ENCODE measurements at places on chromosomes 12 and 14.

DNA sequence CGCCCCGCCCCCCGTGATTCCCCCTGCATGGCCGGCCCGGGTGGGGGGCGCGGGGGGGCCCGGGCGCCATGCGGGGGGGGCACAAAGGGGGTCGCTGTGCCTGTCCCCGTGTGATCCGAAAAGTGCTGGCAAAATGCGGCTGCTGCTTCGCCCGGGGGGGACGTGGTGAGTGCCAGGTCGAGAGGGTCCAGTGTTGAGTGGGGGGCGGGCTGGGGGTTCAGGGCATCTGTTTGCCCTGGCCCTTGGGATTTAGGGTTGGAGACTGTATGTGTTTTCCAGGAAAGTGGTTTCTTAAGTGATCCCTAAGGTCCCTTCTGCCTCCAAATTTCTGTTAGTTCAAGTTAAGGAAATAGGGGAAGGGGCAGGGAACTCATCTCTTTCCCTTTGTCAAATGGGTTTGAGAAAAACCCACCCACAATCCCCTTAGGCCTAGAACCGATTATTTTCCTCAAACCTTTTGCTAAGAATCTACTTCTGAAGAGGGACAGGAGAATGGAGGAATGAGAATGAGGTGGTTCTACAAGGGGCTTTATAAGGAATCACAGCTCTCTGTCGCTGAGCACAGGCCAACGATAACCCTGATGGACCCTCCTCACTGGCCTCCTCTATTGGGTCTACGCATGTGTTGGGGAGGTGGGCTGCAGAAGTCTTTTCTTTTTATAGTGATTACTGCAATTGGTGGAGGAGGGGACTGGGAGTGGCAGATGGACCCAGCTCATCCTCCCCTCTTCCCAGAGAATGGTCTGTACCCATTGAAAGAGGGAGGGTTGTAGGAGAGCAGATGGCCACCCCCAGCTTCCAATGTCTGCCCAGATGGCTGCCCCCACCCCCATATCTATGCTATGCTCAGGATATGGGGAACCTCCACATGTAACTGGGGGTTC is 834 bp downstream of the ARHGEF25 start:
- no peak for DNase-seq

GRCh38 chr12:3602488-3602887 is 111.5 kb downstream of the PRMT8 start:
- DNase-seq: no peak

- DNase-seq: no peak
Observed at GRCh38 chr14:99549684-99550083, 54.3 kb downstream of the CCDC85C start.

DNA sequence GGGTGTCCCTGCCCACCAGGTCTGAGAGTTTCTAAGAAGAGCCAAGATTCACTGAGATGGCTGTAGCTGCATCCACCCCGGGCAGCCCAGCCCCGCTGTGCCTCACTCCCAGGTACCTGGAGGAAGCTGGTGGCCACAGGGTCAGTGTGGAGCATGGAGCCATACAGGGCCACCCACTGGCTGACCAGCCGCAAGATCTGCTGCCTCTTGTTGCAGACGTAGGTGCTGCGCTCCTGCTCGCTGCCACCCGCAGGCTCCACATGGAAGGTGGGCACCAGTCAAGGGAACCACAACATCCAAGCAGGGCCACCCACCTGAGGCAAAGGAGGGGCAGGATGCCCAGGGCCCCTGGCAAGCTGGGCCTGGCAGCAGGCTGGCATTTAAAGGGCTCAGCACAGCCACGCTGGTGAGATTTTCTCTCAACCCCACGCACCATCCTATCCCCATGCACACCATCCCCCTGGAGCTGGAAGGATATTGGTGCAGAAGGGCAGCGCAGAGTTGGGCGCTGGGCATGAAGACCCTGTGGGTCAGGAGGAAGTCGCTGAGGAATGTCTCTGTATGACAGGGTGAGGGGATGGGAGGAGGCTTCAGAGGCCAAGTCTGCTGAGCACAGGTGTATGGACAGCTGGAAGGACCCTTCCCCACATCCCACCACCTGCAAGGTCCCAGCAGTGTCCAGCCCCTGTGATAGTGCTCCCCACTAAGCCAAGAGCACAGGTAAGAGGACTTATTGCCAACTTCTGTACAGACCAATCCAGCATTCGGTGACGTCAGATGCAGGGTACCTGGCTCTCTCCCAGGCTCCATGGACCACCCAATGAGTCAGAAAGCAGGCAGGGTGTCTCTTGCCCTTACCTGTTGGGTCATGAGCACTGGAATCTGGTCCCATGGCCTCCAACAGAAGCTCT is 10.8 kb downstream of the RAPGEF3 start:
- no peak for DNase-seq

DNA sequence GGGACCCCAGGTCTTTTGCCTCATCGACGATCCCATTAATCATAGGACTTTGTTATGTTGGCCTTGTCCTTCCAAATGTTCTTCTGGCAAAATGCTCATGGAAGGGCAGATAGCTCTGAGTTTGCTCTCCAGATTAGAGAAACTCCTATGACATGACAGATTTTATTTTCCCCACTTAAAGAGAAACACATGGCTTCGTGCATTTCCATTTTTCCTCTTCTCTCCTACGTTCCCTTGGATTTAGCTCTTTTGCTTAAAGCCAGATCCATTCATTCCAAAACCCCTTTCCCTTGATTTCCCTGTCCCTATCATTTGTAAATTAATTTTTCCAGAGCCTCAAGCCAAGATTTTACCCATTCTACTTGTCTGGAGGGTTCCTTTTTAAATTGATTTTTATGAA is 2.9 kb downstream of the PRIMA1 start:
- DNase-seq: no peak

- no peak for DNase-seq
Observed at GRCh38 chr14:56170877-56171422, 52.7 kb downstream of the PELI2 start.

DNA sequence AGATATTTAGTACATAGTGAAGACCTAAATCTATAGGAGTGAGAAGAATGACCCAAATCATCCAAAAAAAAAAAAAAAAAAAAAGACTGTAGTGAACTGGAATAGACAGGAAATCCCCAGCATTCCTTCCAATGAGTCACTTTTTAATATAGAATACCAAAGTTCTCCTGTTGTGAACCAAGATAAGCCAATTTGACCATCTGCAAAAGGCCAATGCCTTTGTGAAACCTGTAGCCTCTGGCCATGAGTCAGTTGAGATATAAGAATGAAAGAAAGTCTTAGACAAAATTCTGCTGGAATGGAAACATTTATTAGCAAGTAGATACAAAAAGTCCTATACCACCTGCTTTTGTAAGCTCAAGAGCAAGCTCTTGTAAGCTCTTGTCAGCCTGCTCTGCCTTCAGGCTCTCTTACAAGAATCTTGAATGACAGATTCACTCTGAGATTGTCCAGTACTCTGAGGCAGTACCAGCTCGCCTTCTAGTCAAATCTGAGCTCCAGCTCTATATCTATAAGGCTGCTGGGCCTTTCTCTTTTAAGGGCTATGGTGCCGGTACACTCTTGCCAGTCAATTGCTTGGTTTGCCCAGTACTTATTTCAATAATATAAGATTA is 243.0 kb upstream of the TMTC1 start:
- no peak for DNase-seq

Data from stimulated activated CD8-positive, alpha-beta memory T cell treated with anti-CD3 and anti-CD28 coated beads, Interleukin-15, amount 100 ng/mL, for 48 hours (primary cell).